ENCODE measurements at places on chromosomes 6 and 20.

DNA sequence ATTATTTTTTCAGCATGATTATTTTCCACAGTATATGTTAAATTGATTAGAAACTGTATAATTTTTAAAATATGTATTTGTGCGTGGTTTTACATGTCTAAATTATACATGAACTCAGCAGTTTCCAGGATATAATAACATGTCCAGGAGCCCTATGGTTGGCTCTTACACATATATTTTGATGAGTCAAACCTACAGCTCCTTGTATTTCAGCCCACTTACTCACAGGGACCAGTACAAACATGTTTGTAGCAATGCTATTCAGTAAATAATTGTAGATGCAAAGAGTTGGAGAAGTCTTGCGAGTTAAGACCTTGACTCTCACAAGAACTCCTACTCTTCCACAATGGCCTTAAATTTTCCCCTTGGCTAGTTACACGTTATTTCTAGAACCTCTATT is 107.2 kb upstream of the SASH1 start:
- DNase-seq, result no peak

DNA sequence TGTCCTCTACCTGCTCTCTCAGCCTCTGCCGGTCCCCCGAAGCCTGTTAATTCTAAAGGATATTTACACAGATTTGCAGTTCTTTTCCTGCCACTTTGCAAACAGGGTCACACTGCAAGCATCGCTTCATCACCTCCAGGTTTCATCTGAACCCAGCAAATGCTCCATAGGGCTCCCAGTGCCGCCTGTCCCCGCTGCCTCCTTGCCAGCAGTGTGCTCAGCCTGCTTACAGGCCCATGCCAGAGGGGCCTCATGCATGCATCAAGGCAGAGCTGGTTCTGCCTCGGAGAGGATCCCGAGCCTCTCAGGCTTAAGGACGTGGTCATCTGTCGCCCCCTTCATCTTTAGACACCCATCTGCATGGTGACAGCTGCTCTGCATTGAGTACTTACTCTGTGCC is 10.5 kb downstream of the SIRPA start:
- DNase-seq, result no peak

DNA sequence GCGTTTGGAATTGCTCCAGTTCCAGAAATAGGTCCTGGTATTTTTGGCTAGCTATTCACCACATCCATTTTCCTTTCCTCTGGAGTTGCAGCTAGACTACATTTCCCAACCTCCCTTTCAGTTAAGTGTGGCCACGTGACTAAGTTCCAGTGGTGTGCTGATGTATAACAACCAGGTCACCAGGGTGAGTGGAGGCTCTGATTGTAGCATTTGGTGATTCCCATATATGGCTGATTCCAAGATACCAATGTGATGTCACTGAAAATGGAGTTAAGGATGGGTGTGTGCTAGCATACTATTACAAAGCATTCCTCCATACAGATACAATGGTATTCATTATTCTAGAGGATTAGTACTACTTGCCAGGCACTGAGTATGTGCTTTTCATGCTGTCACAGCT is 49.7 kb upstream of the STK35 start:
- DNase-seq, result no peak

DNA sequence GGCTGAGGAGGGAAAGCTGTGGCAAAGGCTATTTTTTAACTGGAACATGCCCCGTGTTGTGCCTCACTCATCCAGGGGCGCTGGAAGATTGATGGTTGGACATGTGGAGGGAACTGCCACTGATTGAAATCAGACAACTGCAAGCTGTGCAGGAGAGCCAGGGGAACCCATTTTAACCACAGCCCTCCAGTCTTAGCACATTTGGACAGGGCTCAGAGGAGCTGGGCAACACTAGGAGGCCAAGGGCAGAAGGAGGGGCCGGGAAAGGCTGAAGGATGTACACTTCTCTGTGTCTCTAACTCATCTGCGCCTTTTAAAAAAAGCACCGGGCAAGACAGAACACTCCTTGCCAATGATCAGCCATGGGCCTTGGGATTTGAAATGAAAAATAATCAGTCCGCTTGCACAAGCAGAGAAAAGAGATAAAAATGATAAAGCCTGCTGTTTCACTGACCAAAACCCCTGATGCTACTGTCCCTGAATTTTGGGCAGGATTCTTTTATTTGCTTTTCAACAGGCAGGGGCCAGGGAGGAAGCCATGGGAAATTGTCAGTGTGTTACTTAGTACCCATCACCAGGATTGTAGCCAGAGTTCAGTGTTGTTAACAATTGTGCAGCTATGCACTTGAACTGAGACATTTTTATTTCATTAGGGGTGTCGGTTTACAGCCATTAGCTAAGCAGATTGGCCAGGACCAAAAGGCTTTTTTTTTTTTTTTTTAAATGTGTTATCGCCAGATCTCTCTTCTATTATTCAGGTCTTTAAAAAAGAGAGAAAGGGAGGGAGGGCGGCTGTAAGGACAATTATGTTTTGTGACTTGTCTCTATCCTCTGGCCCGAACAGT is 109.3 kb upstream of the EYA4 start:
- no peak for DNase-seq

DNA sequence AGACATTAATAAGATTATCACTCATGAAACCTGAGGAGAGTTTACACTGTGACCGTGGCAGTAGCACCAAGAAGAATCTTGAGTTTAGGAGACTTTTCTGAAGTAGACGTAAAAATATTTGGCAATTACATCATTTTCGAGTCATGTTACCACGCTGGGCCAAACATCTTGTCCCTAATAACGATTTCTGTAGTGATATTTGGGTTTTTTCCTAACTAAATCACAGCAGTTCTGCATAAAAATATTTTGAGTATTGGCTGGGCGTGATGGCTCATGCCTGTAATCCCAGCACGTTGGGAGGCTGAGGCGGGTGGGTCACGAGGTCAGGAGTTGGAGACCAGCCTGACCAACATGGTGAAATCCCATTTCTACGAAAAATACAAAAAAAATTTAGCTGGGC is 262.4 kb downstream of the PHF3 start:
- DNase-seq, result no peak

DNA sequence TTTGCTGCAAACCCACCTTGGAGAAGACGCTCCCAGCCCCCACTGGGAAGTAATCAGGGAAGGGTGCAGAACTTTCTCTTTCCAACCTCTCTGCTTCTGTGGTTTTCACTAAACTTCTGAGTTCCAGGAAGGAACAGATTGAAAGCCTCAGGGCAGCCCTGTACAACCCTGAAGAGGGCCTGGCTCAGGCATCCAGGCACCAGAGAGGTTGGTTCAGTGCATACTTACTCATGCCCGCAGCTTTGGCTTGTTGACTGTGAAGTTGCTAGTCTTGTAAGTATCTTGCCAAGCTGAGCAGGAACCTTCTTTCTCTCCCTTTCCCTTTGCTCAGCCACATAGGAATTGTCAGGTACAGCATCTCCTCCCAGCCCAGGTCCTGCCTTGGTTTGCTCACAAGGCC is 272.2 kb upstream of the FOXQ1 start:
- DNase-seq, result no peak

- no peak for DNase-seq
Observed at GRCh38 chr6:122347280-122347679, 52.2 kb upstream of the HSF2 start.

DNA sequence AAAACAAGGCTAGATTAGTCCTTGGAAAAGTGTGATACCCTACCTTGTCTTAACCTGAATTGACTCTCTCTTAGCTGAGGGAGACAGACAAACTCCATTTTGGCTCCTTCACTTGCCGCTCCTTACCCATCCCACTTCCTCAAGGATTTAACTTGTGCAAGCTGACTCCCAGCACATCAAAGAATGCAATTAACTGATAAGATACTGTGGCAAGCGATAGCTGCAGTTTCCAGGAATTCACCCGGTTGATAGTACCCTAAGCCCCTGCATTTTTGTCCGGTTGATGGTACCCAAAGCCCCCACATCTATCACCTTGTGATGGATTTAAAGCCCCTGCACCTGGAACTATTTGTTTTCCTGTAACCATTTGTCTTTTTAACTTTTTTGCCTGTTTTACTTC is 1.9 kb upstream of the SERINC3 start:
- DNase-seq, result no peak

GRCh38 chr6:104639668-104640067 is 220.1 kb downstream of the HACE1 start:
- DNase-seq, result no peak

- no peak for DNase-seq
Observed at GRCh38 chr20:12566596-12566995, 442.2 kb upstream of the SPTLC3 start.

DNA sequence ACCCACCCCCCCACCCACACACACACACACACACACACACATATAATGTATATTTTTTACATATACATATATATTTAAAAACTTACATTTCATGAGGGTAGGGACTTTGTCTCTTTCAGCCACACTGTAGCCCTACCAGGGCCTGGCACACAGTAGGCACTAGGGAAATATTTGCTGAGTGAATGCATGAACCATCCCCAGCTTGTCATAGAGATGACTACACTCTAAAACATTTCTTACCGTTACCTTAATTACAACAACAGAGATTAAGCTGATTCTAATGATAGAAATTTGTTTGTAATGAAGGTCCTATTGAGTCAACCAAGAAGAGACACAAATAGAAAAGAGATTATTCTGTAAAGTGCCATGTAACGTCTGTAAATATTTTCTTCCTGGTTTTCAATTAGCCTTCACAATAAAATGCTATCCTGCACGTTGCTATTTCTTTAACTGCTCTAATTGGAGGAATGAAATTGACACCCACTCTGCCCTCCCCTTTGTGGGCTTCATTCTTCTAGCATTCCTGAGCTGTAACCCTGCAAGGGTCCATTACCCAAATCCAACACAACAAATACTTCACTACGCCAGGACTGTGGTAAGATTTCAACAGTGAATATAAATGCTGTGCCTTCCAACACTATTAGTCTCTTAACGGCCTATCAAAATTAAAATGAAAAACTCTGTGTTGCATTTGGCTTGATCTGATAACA is 30.8 kb downstream of the SIM1 start:
- DNase-seq, result no peak

GRCh38 chr6:26195376-26195923 is 108.2 kb downstream of the HFE start:
- peak; percentile 80 for DNase-seq

GRCh38 chr6:98834060-98835031 is at the start of gene POU3F2:
POU3F2 (plus strand) TSS chr6:98834574; CDS start chr6:98834874, 300 bp downstream.
- peak; percentile 95 for DNase-seq

DNA sequence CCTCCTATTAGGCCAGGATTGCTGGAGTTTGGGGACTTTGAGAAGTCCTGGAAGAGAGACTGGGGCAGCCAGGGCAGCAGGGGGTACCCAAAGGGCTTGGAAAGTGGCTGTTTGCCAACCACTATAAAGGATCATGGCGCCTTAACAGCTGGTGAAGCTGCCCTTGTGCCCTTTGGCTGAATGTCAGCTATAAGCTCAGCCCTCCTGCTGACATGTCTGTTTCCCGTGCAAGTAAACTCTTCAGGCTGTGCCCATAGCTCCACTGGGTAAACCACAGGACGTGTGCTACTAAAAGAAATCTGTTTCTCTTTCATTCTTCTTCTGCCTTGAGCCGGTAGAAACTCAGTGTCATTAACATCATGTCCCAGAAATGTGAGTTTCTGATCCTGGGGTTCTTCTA is 97.3 kb downstream of the CAP2 start:
- DNase-seq, result no peak

DNA sequence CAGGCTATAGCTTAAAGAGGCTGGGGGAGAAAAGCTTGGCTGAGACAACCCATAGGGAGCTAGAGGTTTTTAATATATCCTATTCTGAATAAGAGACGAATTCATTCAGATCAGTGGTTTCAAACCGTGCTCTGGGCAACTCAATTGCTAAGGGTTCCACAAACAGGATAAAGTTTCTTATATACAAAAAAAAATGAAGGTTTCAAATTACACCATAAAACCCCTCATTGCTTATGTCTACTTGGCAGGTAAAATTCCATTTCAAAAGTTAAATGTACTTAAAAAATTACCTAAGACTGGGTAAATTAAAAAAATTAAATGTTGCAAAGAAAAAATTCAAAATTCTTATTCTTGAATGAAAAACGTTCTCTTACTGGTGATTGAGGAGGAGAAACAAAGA is 2.7 kb downstream of the HLA-DPB1 start:
- DNase-seq, result no peak

DNA sequence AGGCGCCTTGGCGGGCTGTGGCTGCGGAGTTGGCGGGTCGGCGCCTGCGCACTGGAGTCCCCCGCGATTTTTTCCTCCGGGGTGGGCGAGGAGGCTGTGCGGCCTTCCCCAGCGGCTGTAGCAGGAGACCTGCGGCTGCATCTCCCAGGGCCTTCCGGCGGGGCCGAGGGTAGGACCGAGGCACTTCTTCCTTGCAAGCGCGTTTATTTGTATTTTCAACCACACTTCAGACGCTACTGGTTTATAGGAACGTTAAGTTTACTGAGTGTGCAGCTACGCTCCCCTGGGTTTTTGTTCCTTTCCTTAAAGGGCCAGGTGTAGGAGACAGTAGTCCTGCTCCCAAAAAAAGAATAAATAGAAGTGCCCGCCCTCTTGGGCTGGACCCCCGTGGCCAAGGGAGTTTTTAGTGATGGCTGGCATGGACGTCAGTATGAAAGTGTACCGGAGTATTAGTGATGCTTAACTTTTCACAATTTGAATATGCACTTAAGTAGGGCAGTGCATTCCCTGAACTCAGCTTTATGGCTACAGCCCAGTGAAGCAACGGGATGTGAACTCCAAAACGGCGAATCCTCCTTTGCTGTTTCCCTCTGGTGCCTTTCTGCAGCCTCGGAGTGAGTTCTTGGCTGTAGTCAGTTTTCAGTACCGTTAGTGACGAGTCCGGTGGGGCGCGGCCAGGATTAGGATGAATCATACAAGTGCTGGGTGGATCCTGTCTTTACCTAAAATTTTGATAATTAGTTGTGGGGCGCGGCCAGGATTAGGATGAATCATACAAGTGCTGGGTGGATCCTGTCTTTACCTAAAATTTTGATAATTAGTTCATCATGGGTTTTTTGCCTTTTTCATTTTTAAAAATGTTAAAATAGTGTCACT is 1.0 kb upstream of the FBXO5 start:
- peak; percentile 94 for DNase-seq

- peak; percentile 26 for DNase-seq
Observed at GRCh38 chr6:149723771-149724417, 6.0 kb upstream of the LATS1 start.

DNA sequence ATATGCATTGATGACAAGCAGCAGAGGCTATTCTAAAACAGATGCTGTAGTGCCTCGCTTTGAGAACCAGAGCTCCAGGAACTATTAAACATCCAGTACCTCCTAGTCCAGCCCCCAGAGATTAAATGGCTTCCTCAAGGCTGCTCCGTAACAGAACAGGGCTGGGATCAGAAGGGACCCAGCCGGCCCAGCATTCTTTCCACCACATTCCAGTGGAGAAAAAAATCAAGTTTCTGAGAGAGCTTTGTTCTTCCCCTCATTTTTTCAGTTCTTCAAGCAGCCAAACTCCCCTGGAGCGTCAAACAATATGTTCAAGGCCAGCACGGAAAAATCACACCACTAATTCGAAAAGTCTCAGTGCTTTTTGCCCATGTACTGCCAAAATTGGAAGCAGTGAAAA is 5.8 kb upstream of the STMND1 start:
- DNase-seq, result no peak

- DNase-seq, result no peak
Observed at GRCh38 chr20:59774204-59774641, 159.2 kb downstream of the SYCP2 start.

DNA sequence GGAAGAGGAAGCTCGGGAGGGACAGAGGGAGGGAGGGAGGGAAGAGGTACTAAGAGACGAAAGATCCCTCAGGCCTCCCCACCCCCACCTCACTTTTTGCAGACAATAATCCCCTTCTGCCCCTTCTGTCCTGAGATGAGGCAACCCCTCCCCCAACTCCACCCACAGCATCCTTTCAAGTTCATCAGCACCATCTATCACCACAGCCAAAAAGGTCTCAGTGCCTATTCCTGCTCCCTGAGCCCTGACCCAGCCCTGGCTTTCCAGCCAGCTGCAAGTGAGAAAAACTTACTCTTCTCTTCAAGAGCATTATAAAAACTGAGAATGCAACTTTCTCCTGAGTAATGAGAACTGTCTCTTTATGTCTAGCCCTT is 133.2 kb upstream of the LRFN2 start:
- DNase-seq, result no peak
